Activated T-cell treated with anti-CD3 and anti-CD28 coated beads for 1 hour (primary cell): ENCODE measurements at places on chromosomes 7 and 10.

DNA sequence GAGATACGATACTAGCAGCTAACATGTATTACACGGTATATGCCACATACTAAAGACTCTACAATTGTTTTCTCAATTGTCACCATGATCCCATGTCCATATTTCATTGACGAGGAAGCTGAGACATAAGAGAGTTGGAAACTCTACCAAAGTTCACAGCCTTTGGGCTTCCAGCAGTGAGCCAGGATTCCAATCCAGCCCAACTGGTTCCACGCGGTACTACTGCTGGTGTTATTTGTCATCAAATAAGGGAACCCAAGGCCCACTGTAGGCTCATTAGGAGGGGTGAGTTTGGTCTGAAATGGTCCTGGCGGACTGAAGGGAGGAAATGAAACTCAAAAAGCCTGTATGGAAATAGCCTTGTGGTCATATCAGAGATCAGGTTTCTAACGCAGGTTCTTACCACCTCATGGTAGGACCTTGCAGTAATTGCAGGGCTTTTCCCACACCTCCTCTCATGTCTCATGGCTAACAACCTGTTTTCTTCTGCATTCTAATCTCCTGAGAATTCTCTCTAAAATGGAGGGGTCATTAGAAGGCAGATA lies 814.6 kb downstream of the LRMDA start:
- DNase-seq, result no peak

- DNase-seq, result no peak
Observed at GRCh38 chr7:107538001-107538400, 25.7 kb downstream of the COG5 start.

DNA sequence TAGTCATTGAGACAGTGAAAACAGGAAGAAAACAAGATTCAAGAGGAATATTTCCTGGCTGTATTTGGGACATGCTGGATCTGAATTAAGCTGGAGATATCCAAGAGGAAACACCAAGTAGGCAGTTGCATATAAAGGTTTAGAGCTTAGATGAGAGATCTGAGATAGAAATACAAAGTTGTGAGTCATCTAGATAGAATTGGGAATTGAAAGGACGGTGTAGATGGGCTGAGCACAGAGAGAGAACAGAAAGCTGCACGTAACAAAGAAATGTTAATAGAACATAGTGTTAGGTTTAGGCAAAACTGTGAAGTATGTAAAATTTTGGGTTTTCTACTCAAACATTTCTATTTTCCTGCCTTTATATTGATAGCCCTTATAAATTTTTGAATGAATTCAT lies 218.5 kb upstream of the TMEM196 start:
- no peak for DNase-seq

DNA sequence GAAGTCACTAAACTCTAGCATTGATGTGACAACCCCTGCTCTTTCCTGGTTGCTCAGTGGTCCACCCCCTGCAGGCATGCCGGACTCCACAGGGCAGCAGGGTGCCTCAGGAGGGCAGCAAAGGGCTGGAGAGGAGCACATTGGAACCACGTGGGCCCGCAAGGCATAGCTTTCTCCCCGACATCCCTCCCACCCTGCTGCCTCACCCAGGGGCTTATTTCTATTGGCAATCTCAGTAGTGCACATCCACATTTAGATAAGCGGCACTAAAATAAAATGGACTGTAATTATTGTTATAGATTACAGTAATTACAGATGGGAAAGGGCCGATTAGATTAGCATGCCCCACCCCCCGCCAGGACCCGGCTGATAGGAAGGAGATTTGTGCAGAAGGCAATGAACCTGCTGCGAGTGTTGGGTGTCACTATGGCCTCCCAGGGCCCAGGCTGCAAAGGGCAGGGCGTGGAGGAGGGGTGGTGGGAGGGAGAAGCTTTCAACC lies 580.1 kb downstream of the GRID1 start:
- no peak for DNase-seq

GRCh38 chr7:156819733-156820295 lies 73.2 kb downstream of the LMBR1 start:
- DNase-seq, result no peak

GRCh38 chr7:113659416-113659815 lies 259.4 kb downstream of the PPP1R3A start:
- DNase-seq, result no peak
